Substantia nigra (tissue), 51 donors: ENCODE measurements at places on chromosomes 13 and 19.
A peak's percentile ranks its signal among the peaks of the same experiment; 100 is the strongest.

- no peak for DNase-seq
Measured at GRCh38 chr13:112838842-112839117, 130.2 kb upstream of the MCF2L start.

GRCh38 chr13:40456979-40457553 lies 209.4 kb downstream of the FOXO1 start:
- DNase-seq: no peak

GRCh38 chr13:73365252-73365651 lies 306.4 kb downstream of the KLF5 start:
- DNase-seq: no peak

DNA sequence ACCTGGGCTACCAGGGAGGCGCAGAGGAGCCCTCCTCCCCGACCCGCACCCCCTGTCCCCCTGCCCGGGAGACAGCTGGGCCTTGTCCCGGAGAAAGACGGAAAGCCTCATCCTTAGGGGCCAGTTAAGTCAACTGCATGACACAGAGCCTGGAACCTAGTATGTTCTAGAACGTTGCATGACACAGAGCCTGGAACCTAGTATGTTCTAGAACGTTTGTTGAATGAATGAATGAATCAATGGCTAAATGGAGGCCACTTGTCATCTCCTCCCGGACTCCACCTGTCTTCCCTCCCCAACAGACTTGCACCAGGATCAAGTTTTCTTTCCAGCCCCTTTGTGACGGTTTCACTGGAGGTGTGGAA lies 706 bp downstream of the SERP2 start:
- DNase-seq: no peak

DNA sequence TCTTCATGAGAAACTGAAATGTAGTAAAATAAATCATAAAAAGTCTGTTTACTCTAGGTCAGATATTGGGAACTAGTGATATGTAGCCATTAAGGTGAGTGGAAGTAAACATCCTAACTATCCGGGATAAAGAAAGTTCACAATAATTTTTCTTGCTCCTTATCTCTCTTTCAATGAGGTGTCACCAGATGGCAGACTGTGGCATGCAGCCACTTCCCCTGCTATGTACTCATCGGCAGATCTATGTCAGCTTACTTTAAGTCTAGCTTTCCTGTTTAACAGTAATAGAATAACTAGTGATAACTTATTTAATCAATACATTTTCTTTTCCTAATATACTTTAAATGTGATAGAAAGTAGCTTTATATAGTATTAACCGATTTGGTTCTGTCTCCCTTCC lies 181.9 kb downstream of the NDFIP2 start:
- no peak for DNase-seq

DNA sequence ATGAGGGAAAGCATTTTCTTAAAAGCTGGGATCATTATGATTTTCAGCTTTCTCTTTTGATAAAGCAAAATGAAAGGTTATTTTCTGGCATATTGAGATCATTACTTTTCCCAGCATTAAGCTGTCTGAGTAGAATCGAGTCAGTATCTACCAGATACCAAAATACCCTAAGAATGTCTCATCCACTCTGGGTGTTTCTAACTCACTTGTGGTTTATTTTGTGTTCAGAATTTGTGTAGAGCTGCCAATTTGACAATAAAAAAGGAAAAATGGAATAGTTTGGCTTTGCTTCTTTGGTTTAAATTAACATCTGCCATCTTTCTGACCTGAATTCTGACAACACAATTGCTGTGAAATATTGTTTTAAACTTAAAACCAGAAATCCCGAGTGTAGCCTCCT lies 438.7 kb upstream of the ARGLU1 start:
- DNase-seq: no peak

DNA sequence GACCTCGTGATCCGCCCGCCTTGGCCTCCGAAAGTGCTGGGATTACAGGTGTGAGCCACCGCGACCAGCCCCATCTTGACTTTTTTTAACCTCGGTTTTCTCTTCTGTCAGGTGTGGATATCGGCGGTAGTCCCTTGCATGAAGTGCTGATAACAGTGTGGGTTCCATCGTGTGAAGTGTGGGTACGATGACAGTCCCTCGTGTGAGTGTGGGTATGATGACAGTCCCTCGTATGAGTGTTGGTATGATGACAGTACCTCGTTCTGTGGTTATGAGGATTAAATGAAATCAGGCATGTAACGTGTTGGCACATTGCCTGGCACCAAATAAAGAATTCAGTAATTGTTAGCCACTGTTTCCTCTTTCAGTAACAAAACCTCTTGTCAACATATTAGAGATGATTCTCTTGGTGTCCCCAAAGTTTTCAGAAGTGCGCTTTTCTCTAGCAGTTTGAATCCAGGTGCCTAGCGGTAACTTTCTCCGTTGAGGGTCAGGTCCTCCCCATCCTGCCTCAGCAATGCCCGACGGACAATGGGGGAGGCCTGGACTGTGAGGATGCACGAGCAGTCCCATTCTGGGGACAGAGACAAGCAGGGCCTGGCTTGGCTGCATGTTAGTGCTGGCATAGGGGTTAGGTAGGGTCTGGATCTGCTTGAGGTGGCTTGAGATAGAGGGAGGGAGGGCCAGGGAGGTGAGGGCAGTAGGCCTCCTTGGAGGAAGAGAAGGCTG lies 15.3 kb downstream of the GATAD2A start:
- no peak for DNase-seq

DNA sequence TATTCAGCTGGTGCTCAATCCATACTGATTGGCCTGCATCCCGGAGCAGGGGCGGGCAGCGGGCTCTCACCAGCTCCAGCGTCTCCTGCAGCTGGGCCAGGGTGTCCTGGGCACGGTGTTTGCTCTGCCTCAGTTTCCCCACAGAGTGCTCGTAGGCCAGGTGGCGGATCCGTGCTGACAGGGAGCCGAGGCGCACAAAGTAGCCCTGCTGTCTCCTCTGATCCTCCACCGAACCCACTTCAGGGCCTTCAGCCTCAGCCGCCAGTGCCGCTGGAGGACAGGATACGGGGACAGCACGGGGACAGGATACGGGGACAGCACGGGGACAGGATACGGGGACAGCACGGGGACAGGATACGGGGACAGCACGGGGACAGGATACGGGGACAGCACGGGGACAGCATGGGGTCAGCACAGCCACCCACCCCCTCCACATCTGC lies 7.3 kb upstream of the PLIN4 start:
- DNase-seq: no peak

- peak; percentile 80 for DNase-seq
Measured at GRCh38 chr13:87671031-87671752, at the start of gene SLITRK5. Gene SLITRK5 (plus strand): TSS chr13:87671371. CDS start chr13:87675389, 4,018 bp downstream.

DNA sequence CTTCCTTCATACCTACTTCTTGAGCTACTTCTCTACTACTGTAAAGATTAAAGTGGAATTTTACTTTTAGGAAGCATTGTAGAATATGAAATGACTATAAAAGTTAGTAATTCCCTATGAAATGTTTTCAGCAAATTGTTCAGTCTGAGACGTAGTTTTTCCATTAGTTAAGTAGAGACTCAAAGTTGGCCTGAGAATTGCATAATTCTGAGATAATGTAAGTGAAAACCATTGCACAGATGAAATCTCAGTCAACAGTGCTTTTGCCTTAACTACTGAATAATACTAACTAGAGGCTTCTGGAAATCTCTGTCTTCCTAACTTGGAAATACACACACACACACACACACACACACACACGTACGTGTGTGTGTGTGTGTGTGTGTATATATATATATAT lies 125.9 kb downstream of the FGF14 start:
- DNase-seq: no peak

GRCh38 chr13:101579281-101579802 lies 126.9 kb downstream of the ITGBL1 start:
- no peak for DNase-seq

- no peak for DNase-seq
Measured at GRCh38 chr19:35216016-35216832, 12.3 kb downstream of the FAM187B start.

- DNase-seq: no peak
Measured at GRCh38 chr13:77338329-77338728, 11.4 kb upstream of the MYCBP2 start.

DNA sequence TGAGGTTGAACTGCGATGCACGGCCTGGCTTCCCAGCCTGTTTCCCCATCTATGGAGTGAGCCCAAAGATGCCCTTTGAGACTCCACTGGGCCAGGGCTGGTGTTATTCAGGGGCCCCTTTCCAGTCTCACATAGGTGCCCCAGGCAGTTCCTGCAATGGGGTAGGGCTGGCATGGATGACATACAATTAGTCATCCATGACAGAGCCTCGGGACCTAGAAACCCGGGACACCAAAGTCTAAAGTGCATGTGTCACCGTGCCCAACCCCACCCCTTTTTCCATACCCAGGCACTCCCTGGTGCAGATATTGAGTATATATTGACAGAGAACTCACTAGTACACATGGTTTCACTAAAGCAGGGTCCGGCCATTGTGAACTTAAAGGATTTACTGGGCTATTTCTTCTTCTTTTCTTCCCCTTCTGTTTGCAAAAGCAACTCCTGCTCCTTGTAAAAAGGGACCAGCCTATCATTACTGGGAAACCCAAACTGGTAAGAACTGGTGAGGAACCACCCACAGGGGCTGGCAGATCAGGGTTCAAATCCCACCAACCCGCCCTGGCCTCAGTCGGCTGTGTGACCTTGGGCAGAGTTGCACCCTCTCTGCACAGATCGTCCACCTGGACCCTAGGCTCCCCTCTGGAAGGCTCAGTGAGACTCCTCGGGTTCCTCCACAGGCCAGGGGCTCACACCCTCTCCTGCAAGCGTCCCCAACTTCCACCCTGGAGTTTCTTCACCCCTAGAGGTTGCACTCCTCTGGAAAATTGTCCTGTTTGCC lies 2.7 kb downstream of the B3GNT3 start:
- no peak for DNase-seq

DNA sequence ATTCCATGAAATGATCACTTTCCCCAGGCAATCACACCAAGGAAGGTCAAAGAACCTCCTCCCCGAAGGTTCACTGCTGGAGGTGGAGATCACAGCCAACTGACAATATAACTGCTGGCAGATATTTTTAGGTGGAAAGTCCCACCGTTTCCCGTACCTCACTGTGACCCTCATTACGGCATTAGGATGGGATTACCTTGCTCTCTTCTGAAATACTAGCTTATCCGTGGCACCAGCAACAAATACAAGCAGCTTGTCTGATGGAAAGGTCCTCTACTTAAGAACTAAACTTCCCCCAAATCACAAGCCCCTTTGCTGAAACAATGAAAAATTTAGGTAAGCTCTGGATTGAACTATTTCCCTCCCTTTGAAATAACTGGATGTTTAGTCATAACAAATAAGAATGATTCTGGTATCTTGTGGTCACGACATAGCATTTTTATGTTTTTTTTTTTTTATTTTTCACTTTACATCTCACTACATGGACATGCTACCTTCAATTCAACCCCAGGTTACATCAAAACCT lies 178.9 kb downstream of the COL4A1 start:
- DNase-seq: no peak

DNA sequence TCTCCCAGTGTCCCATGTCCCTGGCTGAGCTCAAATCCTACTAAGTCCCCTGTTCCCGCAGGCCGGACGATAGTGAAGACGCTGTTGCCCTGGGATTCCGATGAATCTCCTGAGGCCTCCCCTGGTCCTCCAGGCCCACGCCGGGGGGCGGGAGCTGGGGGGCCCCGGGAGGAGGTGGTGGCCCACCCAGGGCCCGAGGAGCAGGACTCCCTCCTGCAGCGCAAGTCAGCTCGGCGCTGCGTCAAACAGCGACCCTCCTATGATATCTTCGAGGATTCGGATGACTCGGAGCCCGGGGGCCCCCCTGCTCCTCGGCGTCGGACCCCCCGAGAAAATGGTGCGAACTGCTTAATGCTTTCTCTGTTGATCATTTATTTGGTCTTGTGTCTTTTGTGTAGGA lies 5.9 kb downstream of the KMT2B start:
- DNase-seq: no peak

DNA sequence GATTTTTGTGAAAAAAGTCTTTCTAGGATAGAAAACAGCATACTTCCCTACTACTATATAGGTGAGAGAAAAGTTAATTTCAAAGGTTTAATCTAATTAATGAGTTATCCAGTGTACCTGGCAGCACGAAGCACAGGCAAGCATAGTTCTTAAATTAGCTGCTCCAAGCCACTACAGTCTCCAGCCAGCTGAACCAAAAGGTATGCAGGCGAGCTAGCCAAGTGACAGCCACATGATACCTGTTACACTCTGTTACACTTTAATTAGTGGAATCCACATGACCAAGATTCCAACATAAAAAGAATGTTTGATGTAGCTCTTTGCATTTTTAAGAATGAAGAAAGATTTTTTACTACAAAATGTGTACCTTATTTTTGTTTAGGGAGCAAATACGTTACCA lies 15.5 kb downstream of the SLC25A30 start:
- DNase-seq: no peak

DNA sequence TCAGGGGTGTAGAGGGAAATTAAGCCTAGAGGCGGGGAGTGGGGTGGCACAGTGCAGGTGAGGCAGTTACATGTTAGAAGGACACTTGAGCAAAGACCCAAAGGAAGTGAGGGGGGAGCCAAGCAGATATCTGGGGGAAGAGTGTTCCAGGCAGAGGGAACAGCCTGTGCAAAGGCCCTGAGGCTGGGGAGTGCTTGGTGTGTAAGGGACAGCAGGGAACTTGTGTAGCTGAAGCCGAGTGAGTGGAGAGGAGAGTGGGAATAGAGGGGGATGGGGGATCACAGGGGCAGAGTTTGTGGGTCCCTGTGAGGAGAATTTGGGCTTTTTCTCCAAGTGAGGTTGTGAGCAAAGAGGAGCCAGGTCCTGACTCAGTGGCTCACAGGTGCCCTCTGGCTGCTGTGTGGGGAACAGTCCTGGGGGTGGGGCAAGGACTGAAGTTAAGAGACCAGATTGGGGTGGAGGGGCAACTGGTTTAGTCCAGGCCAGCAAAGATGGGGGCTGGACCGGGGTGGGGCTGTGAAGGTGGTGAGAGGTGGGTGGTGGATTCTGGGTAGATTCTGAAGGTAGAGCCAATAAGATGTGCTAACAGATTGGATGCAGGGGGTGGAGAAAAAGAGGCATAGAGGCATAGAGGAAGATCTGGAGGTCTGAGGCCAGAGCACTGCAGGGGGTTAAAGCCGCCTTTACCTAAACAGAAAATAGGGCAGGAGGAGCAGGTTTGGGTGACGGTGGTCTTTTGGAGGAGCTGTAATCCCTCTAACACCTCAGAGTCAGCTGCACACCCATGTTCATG lies 75.3 kb downstream of the CACNA1A start:
- DNase-seq: no peak

- no peak for DNase-seq
Measured at GRCh38 chr13:29771247-29771646, 79.2 kb downstream of the UBL3 start.

GRCh38 chr13:112567161-112567862 lies 20.6 kb downstream of the TUBGCP3 start:
- no peak for DNase-seq

DNA sequence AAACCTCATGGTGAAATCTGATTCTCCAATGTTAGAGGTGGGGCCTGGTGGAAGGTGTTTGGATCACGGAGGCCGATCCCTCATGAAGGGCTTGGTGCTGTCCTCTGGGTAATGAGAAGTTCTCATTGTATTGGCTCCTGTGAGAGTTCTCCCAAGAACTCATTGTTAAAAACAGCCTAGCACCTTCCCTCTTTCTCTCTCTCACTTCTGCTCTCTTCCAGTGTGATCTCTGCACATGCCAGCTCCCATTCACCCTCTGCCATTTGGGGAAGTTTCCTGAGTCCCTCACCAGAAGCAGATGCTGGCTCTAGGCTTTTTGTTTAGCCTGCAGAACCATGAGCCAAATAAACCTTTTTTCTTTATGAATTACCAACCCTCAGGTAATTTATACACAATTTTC lies 3.1 kb upstream of the SUCLA2 start:
- no peak for DNase-seq
